ENCODE measurements at places on chromosomes 13 and 19.

- no peak for DNase-seq
Measured at GRCh38 chr19:19270749-19271571, 2.1 kb downstream of the TM6SF2 start.

- DNase-seq = no peak
Measured at GRCh38 chr13:27924529-27925141, 4.8 kb downstream of the PDX1 start.

GRCh38 chr13:59690857-59691500 is 472.7 kb downstream of the DIAPH3 start:
- no peak for DNase-seq

- DNase-seq = no peak
Measured at GRCh38 chr13:76523740-76524340, 362.4 kb downstream of the KCTD12 start.

- DNase-seq = no peak
Measured at GRCh38 chr13:106922384-106922783, 354.4 kb upstream of the ARGLU1 start.

- DNase-seq = no peak
Measured at GRCh38 chr13:95341441-95341840, 40.2 kb upstream of the ABCC4 start.

All from Right ventricle myocardium superior (tissue), 1 donor.